Epithelial cell of esophagus (primary cell): ENCODE measurements at places on chromosomes 7 and 10.

- no peak for DNase-seq
These were observed 7.4 kb upstream of the FAS start for GRCh38 chr10:88983206-88983605.

DNA sequence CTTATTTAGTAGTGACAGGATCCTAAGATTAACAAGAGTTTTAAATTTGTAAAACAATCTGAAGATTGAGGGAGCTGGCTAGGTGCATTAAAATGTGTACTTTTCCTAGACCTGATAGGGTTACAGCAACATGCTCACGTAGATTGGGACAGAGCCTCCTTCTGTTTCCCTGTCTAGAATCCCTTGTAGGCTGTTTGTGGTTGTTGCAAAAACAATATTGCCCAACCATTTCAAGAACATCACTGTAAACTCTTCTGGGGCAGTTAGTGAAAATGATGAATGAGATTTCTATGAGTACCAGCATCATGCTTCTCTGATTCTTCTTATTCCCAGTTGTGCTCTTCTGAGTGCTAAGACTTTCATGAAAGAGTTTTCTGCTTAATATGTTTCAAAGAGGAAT, 14.7 kb upstream of the CPED1 start:
- DNase-seq, result no peak

- DNase-seq, result no peak
These were observed 23.8 kb upstream of the RBM20 start for GRCh38 chr10:110620398-110620719.

DNA sequence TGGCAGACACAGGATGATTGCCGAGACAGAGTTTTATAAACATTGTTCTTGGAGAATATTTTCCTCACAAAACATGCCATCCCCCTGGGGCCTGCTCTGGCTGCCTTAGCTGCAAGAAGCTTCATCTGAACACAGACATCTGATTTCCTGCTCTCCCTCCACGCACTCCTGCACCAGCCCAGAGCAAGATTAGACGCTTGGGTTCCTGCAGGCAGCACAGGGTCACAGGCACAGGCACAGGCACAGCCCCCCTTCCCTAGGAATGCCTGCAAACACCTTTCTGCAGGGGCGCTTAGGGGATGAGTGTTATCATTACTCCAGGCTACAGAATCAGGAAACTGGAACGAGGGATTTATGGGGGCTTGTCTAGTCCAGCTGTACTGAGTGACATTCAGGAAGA, 450.3 kb downstream of the GRID1 start:
- DNase-seq, result no peak

- peak; percentile 19 for DNase-seq
These were observed 5.0 kb upstream of the TRUB1 start for GRCh38 chr10:114932945-114933344.
